ENCODE measurements at places on chromosomes 6 and 20.

DNA sequence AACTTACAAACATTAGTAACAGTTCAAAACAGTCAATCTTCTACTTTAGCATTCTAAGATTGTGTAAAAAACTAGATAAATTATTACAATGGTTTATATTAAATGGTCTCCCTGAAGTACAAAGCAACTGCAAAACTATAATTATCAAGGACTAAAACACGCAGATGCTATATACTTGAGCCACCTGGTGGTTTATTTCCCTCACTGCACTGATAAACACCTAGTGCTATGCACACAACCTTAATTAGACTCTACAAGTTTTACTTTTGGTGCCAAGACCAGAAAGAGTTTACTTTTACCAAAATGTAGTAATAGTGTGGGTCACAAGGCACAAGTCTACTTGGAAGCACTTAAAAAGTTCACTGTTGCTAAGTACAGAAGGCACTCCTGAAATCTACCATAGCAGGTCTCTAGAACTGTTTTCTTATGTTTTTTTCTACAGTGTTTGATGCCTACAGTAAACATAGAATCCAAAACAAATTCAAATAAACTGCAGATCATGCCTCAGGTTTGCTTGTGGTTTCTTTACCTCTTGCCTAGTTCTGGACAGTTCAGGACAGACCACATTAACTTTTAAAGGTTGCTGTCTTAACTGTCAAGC lies 49.2 kb downstream of the GMDS start:
- DNase-seq, result no peak

DNA sequence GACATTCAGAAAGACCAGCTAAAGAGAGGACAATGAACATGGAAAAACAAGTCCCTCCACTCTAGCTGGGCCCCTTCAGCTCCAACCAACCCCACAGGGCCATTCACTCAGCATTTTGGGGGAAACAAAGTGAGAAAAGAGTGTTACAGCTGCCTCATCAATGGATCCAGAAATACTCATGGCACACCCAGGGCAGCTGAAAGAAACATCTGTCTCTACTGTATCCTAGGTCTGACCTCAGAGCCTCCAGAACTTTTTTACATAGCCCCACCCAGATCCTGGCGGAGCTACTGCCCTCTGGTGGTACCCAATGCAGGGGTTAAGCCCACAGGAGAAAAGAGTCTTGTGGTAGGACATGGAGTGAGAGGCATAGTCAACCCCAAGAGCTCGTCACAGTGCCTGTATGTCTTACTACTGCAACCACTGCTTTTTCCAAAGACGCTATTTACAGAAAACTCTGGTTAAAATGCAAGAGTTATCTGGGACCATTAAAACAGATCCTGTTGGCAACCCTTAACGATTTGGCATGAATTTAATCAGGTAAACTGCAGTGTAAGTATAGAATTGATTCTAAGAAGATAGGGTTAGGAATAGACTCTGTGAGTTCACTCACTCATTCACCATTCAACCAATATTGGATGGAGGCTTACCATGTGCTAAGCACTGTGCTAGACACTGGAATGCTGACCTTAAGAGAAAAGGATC lies 37.4 kb upstream of the FAM83C start:
- no peak for DNase-seq

- DNase-seq, result no peak
Observed at GRCh38 chr6:16949716-16950115, 152.1 kb upstream of the STMND1 start.

DNA sequence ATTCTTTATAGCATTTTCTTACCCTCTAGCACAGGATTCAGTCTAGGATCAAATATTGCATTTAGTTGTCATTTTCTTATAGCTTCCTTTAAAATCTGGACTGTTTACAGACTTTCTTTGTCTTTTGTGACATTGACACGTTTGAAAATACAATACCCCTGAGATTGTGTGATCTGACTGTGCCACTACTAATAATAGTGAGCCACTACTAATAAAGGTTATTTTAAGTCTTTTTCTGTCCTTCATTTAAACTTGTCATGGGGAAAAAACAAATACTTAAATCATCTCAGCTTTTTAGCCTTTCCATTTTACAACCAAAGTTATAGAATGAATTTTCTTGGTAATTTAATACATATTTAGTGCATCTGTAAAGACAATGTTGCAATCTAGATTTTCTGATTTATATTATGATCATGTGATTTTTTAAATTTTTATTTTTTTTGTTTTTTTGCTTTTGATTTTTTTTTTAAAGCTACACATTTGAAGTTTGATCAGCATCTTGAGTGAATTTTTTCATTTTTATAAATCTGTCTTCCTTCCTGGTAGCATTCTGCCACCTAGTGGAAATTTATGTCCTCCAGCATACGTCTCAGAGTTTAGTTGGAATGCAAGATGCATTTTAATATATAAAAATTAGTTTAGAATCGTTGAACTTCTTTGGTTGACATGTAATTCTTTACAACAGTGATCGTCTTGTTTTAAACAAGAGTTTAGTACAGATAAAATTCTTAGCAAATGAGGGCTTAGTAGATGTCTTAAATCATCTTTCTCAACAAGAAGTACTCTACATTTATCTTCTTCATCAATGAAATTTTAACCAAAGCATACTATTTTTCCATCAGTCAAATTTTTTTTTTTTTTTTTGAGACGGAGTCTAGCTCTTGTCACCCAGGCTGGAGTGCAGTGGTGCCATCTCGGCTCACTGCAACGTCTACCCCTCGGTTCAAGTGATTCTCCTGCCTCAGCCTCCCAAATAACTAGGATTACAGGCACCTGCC lies 119.4 kb downstream of the NCOA3 start:
- no peak for DNase-seq

- DNase-seq, result no peak
Observed at GRCh38 chr20:50491926-50492634, 18.1 kb upstream of the PTPN1 start.

- no peak for DNase-seq
Observed at GRCh38 chr20:60131375-60131774, 173.2 kb downstream of the CDH26 start.

- DNase-seq, result no peak
Observed at GRCh38 chr6:4975506-4975905, 28.3 kb downstream of the RPP40 start.

DNA sequence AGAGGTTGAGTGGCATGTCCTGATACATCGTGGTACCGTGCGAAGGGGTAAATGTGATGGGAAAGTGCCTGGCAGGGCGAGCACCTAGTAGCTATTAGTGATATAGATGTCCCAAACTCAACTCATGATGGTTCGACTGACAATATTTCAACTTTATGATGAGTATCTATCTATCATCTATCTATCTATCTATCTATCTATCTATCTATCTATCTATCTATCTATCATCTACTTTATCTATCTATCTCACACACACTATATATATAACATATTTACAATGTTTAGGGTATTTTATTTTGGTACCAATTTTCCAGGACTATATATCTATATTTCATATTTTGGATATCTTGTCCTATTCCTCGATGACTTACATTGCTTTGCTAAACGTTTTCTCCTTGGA lies 5.5 kb downstream of the BCAS1 start:
- no peak for DNase-seq

DNA sequence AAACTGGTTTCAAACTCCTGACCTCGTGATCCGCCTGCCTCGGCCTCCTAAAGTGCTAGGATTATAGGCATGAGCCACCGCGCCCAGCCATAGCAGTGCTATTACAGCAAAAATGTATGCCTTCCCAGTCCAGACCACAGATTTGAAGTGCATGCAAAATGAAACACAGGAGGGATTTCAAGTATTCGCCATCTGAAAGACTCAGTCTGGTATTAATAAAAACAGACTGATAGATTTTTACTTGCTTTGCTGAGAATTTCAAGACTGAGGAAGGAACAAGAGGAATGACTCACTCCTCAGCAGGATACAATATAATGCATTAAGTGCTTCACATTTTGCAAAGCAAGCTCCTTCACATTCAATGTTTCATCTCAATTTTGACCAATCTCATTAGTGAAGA lies 134.9 kb downstream of the TMEM200A start:
- no peak for DNase-seq

GRCh38 chr6:34095136-34095505 lies 50.8 kb downstream of the GRM4 start:
- DNase-seq, result no peak

DNA sequence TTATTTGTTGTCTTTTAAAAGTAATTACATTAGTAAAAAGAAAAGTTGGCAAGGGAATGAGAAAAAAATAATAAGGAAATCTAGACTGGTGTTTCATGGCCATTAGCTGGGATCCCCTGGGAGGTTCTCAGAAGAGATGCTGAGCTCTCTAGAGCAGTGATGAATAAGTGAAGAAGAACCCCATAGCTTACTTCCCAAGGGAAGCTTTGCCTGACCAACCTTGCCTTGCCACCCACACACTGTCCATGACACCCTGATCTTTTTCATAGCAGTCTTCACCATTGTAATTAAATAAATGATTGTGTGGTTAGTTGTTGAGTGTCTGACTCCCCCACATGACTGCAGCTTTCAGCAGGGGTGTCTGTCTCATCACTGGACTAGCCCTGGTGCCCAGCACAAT lies 5.9 kb downstream of the C6orf163 start:
- DNase-seq, result no peak

- DNase-seq, result no peak
Observed at GRCh38 chr6:133504158-133504557, 263.0 kb downstream of the EYA4 start.

DNA sequence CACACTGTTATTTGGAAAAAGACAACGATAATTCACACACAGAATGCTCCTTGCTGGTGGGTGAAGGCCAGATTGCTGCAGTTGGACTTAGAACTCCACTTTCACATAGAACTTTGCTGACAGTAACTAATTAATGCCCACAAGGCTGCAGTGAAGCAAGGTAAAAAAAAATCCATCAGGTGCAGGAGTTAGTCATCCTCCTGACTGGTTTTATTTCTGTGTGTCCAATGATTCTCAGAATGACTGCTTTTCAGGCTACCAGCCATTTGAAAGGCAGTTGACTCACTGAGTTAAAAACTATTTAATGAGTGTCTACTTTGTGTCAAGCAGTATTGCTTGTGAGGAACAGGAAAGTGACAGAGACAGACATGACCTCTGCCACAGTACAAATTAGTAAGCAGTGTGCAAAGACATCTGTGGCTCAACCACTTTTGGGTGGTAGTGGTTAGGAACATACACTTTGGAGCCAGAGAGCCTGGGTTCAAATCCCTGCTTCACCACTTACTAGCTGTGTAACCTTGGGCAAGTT lies 41.9 kb downstream of the ELOVL5 start:
- DNase-seq, result no peak

GRCh38 chr6:69984506-69984905 lies 118.2 kb downstream of the COL19A1 start:
- no peak for DNase-seq

GRCh38 chr20:40583205-40583604 lies 105.8 kb downstream of the MAFB start:
- DNase-seq, result no peak

GRCh38 chr20:12383821-12384220 lies 466.1 kb downstream of the BTBD3 start:
- DNase-seq, result no peak

GRCh38 chr20:63893999-63894357 lies 948 bp upstream of the DNAJC5 start:
- DNase-seq, result no peak

DNA sequence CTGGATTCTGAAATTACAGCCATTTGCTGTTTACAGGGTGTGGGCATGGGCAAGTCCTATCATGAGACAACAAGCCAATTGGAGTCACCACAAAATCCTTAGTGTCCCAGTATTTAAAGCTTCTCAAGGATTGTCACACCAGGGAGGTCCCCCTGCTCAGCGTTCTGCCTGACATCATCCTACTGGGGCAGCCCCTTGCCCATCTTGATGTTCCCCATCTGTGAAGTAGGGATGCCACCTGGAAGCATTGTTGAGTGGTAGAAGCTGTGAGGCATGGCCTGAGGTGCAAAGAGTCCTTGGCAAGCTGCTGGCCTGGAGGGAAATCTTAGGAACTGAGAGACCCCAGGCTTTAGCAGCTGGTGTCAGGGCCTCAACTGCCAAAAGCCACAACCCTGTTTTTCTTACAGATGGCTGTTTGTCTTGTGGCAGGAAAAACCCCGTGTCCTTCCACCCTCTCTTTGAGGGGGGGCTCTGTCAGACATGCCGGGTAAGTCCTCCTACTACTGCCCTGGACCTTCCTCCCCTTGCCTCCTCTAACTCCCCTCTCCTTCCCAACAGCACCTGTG lies 23.3 kb upstream of the MAPRE1 start:
- DNase-seq, result no peak

- peak; percentile 91 for DNase-seq
Observed at GRCh38 chr6:159106627-159107241, 61.9 kb upstream of the TAGAP start.

DNA sequence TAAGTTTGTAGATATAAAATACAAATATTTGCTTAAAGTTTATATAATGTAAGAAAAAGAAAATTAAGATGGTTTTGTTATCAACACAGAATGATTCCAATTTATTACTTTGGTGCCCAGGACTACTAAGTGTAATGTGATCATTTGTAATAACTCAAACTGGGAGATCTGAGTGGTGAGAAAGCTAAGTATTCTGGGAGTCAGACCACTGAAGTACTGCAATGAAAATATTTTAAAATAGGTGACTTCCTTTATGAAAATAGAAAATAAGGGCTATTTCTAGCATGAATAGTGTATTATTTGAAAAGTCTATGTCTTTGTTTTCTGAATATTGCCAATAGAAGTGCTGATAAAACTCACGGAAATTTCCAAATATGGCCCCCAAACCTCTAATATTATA lies 305.6 kb upstream of the MAN1A1 start:
- DNase-seq, result no peak

DNA sequence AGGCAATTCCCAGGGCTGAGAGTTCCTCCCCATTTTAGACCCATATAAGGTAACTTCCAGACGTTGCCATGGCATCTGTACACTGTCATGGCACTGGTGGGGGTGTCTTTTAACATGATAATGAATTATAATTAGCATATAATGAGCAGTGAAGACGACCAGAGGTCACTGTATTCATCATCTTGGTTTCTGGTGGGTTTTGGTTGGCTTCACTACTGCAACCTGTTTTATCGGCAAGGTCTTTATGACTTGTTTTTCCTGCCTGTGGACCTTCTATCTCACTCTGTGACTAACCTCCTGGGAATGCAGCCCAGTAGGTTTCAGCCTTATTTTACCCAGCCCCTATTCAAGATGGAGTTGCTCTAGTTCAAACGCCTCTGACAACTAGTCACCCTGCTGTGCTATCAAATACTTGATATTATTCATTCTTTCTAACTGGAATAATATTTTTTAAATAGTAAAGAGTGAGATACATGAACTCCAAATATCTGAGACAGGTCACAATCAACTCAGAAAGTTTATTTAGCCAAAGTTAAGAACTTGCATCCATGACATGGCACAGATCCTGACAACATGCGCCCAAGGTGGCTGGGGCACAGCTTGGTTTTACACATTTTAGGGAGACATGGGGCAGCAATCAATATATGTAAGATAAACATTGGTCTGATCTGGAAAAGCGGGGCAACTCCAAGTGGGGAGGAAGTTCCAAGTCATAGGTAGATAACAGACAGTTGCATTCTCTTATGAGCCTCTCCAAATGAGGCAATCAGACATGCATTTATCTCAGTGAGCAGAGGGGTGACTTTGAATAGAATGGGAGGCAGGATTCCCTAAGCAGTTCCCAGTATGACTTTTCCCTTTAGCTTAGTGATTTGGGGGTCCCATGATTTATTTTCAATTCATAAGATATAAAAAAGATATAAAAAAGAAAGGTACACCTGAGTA lies 1.2 kb upstream of the UFL1 start:
- no peak for DNase-seq

- DNase-seq, result no peak
Observed at GRCh38 chr6:75494290-75494689, 690 bp upstream of the FILIP1 start.

GRCh38 chr20:24943731-24944130 lies 5.3 kb upstream of the CST7 start:
- no peak for DNase-seq

- DNase-seq, result peak; percentile 43
Observed at GRCh38 chr6:6886171-6886885, 221.4 kb upstream of the RREB1 start.
